ENCODE measurements at places on chromosomes 2 and 18. TPM values are rescaled to one million over a fixed set of nuclear protein-coding genes. Genes with fewer than 3 reads are reported as not detected.

GRCh38 chr2:132477436-132477835 is 60.8 kb downstream of the GPR39 start:
- no peak for DNase-seq

- DNase-seq, result no peak
These were observed 517.8 kb upstream of the DSEL start for GRCh38 chr18:68034296-68034695.

DNA sequence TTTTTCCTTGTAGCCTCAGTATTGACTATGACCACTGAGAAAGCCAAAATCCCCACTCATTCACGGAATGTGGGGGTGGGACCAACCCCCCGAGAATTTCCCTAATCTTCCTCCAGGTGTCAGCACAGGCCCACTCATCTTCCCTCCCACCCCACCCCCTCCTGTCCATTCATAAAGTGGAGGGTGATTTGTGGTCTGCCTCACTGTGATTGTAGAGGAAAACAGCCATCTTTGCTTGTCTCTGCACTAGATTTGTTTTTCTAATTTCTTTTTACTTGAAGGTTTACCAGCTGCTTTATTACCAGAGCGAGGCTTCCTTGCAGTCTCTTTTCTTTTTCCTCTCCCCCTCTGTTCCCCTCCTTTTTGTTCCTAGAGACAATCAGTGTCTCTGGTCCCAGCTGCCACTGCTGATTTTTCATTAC is 171.8 kb downstream of the ICOS start:
- peak; percentile 26 for DNase-seq

- DNase-seq, result no peak
These were observed 18.2 kb downstream of the BMP10 start for GRCh38 chr2:68853035-68853434.

DNA sequence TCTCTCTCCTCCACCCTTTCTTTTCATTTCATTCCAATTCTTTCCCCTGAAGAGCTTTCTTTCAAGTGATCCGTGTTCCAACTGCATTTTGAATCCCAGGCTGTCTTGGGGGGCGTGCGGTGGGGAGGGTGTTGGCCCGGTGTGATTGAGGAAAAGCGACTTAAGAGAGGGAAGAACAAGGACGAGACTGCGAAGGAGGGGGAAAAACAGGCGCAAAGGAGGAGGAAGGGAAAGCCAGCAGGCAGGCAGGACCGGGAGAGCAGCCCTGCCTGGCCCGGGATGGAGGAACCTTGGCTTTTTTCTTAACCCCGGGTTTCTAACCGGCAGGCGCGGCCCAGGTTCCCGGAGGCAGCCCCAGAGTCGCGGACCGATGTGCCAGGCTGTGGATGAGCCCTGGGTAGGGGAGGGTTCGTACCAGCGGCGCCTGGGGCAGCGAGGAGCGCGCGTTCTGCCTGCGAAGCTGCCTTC is 1.3 kb downstream of the ADCYAP1 start:
- no peak for DNase-seq

GRCh38 chr2:66433945-66434678 is 813 bp upstream of the MEIS1 start:
- peak; percentile 33 for DNase-seq

DNA sequence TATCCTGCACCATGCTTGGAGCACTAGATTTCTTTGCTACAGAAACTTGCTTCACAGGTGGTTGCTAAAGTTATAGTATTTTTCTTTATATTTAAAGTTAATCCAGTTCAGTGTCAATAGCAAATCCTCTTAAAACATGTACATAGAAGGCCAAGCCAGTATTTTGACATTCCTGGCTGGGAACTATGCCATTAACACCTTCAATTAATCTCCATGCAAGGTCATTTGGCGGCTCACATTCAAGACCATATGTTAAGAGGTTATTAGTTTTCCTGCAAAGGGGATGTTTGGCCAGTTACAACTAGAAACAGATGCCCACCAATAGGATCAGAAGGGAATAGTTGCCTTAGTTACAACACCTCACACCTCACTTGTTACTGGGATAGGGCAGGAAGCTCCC is 261.3 kb upstream of the MEIS1 start:
- no peak for DNase-seq

DNA sequence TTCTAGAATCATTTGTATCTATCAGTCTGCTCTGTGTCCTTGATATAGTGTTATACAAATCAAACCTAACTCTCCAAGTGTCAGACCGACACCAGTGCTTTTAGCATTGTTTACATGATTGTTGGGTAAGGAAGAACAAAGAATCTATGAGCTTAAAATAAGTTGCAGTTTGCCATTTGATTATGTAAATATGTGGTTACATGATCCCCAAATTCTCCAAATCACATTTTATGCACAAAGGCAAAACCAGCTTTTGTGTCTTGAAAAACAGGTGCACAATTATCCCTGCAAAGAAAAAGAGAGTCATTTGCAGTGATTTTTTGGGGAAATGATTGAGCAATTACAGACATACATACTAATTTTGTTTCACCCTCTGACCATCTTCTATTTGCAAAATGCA is 652.6 kb upstream of the CHAC2 start:
- no peak for DNase-seq

GRCh38 chr2:118047380-118047826 is 33.5 kb upstream of the CCDC93 start:
- DNase-seq, result peak; percentile 59

DNA sequence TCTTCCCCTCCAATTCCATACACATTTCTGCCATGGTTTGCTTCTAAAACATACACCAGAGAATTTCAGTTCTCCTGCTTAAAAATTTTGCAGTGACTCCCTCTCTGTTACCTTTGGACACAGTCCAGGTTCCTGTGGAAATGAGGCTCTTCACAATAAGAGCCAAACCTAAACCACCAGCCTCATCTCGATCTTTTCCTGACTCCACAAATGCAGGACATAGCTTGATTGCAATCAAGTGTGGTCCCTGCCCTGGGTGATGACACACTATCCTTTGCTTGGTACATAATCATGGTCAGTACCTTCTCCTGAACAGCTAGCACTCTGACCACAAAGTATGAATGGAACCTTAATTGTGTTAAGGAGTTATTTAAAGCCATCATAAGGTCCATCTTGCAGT is 134.9 kb upstream of the CHAC2 start:
- DNase-seq, result peak; percentile 89

GRCh38 chr2:164700390-164700789 is 79.1 kb upstream of the GRB14 start:
- no peak for DNase-seq

DNA sequence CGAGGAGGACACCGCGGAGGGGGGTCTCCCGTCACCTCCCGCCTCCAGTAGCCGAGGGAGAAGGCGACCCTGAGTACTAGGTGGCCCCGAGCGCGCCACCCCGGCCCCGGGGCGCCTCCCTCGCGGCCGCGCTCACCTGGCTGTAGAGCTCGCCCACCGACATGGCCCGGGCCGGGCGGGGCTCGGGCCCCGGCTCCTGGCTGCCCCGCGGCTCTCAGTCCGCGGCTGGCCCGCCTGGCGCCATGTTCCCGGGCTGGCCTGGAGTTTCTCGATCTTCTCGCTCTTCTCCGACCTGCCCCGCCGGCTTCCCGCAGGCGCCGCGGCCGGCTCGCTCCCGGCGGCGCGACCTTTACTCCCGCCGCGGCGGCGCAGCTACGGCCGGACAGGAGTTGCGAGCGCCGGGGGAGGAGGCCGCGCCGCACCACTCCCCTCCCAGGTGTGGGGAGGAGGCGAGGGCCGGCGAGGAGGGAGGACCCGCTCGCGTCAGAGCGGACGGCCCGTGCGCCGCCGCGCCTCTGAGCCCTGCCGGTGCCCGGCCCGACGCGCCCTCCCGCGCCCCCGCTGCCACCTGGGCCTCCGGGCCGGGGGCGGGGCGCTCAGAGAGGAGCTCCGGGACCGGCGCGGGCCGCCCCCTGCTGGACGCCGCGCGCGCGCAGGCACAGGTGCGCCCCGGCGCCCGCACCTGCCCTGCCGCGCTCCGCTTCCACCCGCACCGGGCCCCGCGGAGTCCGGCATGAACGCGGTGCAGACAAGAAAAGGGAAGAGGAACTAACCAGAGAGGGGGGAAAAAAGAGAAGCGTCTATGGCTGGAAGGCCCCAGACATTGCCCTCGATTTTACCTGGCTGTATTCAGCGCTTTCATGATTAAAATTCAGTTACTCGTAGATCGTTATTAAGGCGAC is at the start of gene MYO5B:
TSS of gene MYO5B (minus strand) at position 517 of the 902 bp plus-strand sequence. CDS start at position 163, 354 bp downstream.
- peak; percentile 21 for DNase-seq

DNA sequence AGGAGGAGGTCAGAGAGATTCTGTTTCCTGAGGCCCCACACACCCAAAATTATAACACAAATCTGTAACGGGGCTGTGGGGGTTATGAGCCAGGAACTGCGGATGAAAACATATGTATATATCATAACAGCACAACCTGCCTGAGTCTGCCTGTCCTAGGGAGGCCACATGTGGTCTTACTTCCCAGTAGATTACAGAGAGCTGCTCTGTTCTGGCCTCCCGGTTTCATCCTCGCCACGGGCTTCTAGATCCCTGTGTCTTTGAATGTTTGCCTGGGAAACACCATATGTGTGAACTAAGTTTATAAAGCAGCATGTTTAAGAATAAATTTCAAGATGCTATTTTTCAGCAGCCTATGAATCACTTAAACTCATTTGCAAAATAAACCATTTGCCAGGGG is 124.0 kb downstream of the TMEM200C start:
- no peak for DNase-seq

GRCh38 chr2:63257473-63257872 is 206.8 kb downstream of the OTX1 start:
- no peak for DNase-seq

DNA sequence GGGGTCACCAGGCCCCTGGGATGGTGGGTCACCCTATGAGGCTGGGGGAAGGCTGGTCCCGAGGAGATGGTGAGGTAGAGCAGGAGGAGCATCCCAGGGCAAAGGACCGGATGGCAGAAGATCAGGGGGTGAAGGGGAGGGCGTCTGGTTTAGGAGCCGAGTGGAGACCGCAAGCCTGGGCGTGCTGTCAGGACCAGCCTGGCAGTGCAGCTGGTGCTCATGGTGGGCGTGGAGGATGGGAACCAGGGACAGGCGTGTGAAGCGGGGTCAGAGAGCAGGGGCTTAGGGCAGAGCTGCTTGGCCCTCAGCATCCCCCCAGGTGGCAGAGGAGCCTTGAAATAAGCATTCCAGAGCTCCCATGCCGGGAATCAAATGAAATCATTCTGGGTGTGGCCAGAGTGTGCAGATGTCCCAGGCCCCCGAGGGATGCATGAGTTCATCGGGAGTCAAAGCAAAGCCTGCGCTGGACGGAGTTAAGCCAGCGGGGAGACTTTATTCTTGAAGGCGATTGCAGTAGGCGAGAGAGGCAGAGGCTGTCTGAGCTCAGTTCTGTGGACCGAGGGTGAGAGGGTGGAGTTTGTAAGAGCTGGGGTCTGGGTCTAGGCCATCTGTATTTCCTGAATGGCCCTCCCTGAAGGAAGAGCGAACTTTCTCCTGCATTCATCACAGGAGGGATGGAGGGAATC is 33.1 kb upstream of the MBP start:
- no peak for DNase-seq

Gene ECEL1
- not detected for total RNA-seq

Gene EML6
- total RNA-seq, result 1.6 TPM

Gene NOL4
- 0.52 TPM for total RNA-seq

Gene KCNS3
- total RNA-seq, result 70.9 TPM

Gene NUP35
- total RNA-seq, result 16.1 TPM

Gene PRSS56
- total RNA-seq, result not detected
